ENCODE measurements at places on chromosomes 12 and 14. TPM values are rescaled to one million over a fixed set of nuclear protein-coding genes. Genes with fewer than 3 reads are reported as not detected.
A peak's percentile ranks its signal among the peaks of the same experiment; 100 is the strongest.

DNA sequence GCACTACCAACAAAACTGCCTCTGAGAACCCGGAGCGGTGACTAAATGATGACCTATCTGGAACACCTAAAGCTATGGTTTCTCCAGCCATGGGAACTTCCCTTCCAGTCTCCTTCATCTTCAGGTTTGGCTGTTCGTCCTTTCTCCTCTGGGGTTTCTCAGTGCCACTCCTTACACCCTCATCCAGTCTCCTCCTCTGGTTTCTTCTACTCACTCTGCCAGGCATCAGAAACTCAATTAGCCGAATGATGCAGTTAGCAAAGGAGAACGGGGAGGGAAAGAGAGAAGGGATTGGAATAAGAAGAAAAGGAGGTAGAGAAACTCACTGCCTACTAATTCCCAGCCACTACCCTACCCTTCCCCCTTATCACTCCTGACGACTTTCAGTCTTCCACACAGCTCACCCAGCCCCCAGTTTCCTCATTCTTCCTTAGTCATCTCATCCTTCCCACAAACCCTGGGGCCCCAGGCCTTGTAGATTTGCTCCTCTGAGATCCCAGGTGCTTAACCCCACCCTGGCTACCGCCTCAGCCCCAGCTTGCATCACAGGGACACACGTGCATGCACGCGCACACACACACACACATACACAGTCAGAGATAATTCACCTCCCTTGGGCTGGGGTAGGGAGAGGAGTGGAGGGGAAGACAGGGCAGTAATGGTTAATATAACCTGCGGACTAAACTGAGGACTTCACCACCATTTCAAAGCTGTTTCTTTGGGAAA is 13.0 kb downstream of the FGD6 start:
- peak; percentile 42 for DNase-seq

- DNase-seq: no peak
These were observed 23.7 kb downstream of the NCOR2 start for GRCh38 chr12:124543590-124544310.

DNA sequence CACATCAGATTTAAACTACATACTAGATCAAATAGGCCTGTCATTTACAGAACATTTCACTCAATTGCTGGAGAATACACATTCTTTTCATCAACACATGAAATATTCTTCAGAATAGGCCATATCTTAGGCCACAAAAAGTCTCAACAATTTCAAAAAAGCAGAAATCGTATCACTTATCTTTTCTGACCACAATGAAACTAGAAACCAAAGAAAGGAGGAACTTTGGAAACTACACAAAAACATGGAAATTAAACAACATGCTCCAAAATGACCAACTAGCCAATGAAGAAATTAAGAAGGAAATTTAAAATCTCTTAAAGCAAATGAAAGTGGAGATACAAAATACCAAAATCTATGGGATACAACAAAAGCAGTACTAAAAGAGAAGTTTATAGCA is 35.1 kb downstream of the PARP11 start:
- DNase-seq: no peak

DNA sequence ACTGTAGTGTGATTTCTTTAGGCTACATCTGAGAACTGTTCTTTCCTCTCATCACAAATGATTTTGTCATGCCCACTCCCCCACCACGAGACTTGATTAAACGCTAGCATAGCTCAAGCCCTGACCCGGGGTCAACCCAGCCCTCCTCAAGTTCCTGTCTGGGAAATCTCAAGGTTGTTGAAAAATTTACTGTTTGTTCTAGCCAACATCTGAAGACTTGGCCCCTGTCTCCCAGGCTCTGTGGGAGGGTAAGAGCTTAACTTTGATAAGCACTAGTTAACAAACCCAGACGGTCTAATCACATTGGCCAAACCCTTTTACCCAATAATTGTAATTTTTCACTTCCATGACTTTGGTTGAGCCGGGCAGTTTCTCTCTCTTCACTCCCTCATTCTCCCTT is 86.2 kb upstream of the AMIGO2 start:
- no peak for DNase-seq

DNA sequence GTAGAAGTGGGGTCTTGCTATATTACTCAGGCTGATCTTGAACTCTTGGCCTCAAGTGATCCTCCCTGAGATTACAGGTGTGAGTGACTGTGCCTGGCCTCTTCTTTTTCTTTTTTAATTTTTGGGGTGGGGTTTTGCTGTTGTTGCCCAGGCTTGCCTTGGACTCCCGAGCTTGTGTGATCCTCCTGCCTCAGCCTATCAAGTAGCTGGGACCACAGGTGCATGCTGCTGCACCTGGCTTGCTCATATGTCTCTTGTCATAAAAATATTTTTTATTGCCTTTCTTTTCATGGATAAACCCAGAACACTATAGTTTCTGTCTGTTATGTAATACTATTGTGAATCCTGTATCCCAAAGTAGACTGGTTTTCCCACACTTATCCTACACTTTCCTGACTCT is 26.0 kb downstream of the SCYL2 start:
- no peak for DNase-seq

DNA sequence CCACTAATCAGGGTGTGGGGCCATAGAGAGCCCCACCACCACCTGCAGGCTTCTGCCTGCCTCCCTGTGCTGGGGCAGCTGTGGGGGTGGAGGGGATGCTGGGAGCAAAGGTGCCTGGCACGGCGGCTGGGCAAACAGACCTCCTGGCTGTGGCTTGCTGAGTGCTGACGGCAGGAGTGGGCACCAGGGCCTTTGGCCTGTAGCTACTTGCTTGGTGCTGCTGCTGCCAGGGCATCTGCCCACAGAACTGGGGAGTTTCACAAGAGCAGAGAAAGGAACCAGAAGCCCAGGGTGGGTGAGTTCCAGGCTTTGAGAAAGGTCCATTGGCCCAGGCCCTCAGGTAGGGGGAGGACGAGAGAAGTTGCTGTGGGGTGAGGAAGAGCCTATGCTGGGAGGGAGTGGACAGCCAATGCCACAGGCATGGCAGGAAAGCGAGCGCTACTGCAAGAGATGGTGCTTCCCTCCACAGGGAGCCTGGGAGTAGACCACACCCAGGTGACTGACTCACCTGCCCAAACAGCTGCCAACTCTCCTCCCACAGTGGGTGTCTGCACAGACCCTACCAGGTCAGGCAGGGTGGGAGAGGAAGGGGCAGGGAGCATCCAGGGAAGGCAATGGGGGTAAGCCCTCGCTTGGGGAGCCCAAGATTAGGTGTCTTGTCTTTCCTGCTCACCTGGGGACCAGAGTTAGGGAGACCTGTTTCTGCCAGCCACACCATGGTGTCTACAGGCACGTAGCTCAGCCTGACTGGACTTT is 39.0 kb upstream of the HDAC7 start:
- no peak for DNase-seq

- DNase-seq: no peak
These were observed 5.5 kb downstream of the DDIT3 start for GRCh38 chr12:57514720-57515407.

TSPAN19 gene
- 0.56 TPM for total RNA-seq

All from thyroid gland (tissue), 4 donors.